T-helper 9 cell (primary cell): ENCODE measurements at places on chromosomes 7 and 10.

DNA sequence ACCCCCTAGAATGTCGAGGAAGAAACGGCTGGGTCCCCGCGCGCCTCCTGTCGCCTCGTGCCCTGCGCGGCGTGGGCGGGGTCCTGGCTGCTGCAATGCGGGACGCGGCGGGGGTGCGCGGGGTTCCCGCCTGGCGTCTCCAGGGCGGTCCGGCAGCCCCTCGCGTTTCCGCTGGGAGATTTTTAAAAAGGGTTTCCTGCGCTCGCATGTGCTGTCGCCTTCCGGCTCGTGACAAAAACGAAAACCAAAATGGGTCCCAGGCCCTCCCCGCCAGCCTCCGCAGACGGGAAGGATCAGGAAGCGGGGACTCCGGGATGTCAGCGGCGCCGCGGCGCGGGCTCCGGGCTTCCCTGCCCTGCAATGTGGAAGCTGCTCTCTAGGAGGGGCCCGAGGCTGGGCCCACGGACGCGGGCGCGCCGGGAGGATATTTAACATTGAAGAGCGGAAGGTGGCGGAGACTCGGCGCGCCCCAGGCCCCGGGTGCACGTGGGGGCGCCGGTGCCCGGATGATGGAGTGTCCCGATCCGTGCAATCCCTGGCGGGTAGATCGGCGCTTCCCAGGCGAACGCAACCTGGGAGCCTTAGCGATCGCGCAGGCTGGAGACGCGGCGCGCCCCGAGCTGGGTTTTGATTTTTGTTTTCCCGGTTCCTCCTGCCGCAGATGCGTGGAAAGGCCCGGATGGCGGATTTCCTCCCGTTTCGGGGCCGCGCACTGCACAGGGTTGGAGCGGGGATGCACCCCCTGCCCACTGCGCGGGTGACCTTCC, 1.0 kb downstream of the PFKP start:
- peak; percentile 38 for DNase-seq

DNA sequence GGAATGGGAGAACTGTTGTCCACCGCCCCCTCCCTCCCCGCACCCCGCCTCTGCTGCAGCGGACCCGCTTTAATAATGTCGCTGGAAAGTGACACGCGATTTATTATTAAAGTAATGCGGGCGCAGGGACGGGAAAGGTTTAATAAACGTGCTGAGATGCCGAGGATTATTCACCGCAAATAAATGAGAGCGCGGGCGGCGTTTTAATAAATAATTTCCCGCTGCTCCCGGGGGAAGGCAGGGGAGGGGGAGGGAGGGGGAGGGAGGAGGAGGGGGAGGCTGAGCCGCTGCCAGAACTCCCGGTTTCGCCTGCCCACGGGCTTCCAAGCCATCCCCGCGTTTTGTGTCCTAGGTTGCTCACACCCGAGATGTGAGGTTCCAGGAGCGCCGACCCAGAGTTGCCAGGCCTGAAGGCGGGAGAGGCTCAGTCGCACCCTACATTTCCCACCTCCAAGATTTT, 5.1 kb downstream of the KAZALD1 start:
- no peak for DNase-seq

- no peak for DNase-seq
Measured at GRCh38 chr7:135584362-135585353, 26.9 kb downstream of the NUP205 start.

- no peak for DNase-seq
Measured at GRCh38 chr10:50279489-50279888, 28.2 kb upstream of the ASAH2 start.

- DNase-seq: peak; percentile 61
Measured at GRCh38 chr7:157502701-157503111, 165.9 kb downstream of the DNAJB6 start.

GRCh38 chr7:128042012-128042411, 10.8 kb upstream of the LRRC4 start:
- DNase-seq: no peak

- DNase-seq: no peak
Measured at GRCh38 chr10:74371696-74372095, 220.7 kb downstream of the ADK start.

DNA sequence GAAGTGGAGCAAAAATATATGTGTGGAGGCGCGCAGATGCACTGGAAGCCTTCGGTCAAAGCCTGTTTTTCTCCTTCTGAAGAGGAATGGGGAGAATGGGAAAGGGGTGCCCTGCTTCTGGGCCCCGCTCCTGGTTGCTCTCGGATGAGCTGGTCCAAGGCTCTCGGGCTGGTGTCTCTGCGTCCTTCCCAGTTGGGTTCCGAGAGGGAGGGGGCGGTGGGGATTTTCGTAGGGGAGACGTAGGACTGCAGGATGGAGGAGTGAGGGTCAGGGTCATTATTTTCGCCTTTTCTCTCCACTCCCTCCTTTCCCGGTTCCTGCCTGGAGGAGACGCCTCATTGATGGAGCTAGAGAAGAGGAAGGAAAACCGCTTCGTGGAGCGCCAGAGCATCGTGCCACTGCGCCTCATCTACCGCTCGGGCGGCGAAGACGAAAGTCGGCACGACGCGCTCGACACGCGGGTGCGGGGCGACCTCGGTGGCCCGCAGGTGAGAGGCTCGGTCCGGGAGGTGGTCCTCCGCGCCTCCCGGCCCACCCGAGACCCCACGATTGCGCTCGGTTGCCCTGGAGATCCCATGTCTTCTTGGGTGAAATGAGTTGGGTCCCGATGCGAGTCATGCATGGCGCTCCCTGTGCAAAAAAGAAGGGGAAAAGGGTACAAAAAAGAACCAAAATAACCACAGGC, 790 bp downstream of the ADAM22 start:
- no peak for DNase-seq

GRCh38 chr10:7311218-7311849, 99.5 kb downstream of the SFMBT2 start:
- no peak for DNase-seq

DNA sequence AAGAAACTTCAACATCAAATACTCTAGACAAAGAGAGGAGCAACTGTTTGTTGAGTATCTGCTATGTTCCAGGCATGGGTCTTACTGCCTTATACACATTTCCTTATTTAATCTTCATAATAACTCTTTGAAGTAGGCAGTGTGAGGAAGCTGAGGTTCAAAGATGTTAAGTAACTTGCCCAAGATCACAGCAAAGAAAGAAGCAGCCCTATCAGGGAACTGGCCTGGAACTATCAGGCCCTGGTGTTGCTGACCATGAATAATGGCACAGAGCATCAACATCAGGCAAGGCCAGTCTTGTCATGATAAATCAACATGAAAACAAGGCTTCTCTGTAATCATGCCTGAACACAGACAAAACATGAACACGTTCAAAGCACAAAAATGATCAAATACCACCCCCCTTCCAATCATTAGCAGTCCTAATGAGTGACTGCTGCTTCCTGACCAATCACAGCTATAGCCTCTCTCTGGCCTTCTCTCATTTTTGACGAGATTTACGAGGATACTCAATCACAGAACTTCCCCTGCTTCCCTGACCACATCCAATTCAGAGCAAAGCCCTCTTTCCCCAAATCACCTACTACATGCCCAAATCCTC, 2.3 kb downstream of the GSDME start:
- DNase-seq: no peak

DNA sequence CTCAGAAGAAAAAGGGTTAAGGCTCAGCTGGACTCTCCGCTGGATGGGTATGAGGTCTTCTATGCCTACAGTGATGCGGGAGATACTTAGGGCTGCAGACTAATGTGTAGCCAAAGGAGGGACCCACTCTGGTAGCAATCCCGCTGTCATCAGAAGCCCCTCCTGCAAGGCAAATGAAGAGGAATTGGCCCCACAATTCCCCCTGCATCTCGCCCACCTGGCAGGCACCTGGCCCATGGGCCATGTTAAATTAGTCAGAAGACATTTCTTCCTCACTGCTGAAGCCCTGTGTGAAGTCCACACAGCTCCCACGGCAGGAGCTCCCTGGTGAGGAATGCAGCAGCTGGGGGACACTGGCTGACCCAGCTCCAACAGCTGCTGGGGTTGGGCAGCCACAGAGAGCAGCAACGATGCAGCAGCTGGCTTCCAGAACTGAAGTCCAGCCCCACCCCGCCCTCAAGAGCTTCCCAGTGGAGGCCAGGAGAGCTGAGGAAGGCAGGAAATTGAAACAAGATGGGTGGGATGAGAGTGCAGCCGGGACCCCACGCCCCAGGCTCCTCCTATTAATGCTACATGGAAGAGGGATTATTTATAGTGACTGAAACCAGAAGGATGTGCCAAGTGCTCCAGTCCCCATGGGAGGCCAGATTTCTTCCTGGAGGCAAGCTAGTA, 5.5 kb downstream of the VSTM4 start:
- DNase-seq: no peak

DNA sequence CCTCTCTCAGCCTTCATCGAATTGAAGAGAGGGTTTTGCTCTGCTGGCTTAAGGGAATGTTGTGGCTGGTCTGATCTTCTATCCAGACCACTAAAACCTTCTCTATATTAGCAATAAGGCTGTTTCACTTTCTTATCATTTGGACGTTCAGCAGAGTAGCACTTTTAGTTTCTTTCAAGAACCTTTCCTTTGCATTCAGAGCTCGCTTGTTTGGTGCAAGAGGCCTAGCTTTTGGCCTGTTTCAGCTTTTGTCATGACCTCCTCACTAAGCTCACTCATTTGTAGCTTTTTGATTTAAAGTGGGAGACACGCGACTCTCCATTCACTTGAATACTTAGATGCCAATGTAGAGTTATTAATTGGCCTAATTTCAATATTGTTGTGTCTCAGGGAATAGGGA, 3.9 kb downstream of the MPP7 start:
- DNase-seq: no peak

DNA sequence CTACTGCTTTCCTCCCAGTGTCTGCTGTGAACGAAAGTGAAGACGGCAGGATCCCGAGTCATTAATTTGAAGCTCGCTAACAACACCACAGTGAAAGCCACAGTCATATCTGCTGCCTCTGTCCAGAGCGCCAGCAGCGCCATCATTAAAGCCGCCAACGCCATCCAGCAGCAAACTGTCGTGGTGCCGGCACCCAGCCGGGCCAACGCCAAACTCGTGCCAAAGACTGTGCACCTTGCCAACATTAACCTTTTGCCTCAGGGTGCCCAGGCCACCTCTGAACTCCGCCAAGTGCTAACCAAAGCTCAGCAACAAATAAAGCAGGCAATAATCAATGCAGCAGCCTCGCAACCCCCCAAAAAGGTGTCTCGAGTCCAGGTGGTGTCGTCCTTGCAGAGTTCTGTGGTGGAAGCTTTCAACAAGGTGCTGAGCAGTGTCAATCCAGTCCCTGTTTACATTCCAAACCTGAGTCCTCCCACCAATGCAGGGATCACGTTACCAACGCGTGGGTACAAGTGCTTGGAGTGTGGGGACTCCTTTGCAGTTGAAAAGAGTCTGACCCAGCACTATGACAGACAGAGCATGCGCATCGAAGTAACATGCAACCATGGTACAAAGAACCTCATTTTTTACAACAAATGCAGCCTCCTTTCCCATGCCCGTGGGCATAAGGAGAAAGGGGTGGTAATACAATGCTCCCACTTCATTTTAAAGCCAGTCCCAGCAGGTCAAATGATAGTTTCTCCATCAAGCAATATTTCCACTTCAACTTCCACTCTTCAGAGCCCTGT, 94.8 kb upstream of the KCNMA1 start:
- no peak for DNase-seq

DNA sequence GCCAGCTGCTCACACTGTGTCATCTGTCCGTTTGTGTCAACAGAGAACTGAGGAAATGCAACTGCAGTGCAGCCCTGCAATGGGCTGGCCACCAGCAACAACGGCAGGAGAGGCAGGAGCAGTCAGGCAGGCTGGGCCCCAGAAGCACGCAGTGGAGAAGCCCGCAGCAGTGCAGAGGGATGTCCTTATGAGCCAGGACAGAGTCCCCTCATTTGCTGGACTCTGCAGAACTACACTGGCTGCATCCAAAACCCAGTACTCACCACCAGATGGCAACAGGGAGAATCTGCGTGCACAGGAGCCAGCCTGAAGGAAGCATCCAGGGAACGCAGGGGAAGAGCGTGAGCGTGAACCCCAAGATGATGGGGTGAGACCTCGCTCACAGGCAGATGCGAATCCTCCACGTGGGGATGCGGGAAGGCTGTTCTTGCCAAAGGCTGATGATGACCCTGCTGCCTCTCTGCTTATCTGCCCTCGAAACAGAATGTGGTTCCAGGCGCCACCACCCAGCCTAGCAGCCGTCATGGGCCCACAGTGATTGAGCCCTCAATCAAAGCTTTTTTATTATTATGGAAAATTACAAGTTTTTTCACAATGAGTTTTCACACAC, 232.1 kb downstream of the PTPRN2 start:
- DNase-seq: no peak

- DNase-seq: no peak
Measured at GRCh38 chr10:88848499-88848898, 3.1 kb downstream of the ANKRD22 start.

DNA sequence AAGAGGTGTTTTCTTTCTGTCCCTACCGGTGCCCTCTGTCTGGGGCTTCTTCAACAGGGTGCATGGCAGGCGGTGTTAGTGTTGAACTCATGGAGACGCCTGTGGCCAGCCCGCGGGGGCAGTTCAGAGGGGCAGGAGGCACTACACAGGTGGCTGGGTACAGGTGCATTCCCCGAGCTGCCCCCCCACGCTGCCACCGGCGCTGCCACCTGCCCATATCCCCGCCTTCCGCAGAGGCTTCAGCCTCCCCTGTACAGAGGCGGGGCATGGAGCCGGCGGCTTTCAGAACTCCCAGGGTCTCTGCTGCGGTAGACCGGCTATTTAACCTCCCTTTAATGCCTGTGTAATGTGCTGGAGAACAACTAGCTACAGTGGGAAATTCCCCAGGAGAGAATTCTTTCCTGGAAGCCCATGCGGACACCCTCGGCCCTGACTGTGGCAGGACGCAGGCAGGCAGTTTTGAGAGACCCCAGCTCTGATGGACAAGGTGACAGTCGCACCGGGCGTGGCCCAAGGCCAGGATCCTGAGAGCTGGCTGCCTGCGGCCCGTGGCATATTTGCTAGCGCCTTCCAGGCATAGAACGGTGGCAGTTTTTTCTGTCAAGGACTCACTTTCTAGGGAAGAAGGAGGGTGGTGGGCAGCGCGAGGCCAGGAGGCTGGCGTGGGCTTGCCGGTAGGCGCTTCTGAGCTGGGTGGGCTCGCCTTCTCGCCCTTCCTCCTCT, 53.7 kb upstream of the ZNF32 start:
- no peak for DNase-seq

- no peak for DNase-seq
Measured at GRCh38 chr10:4067531-4067930, 282.5 kb upstream of the KLF6 start.

DNA sequence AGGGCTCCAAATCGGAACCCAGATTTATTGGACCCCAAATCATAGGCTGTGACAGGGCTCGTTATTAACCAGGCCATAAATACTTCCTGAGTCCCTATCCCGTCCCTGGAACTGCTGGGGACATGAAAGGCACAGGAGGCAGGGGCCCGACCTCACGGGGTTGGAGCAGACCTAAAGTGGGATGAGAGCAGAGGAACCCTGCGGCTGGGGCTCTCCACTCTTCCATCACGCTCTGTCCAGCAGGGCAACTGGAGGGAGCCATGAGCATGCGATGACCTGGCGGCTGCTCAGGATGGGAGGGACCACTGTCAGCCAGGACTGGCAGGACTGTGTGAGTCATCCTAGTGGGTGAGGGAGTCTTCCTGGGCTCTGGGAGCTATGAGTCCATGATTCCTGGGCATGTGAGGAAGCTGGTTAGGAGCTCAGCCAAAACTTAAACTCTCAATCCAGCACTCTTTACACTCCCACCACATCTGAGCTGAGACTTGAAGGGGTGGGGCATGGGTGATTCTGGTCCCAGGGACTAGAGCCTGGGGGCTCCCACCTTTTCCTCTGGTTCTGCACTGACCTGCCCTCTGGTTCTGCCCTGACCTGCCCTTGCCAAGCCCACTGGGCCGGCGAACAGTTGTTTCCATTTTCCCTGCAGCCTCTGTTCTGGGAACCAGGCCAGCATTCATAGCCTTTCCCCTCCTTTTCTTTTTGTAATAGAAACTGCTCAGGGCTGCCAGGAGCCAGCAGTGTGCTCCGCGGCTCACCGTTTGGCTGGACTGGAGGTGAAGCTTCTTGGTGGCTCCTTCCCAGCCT, 47.1 kb downstream of the SYPL1 start:
- no peak for DNase-seq
